ENCODE measurements at places on chromosomes 12 and 14.
A peak's percentile ranks its signal among the peaks of the same experiment; 100 is the strongest.

DNA sequence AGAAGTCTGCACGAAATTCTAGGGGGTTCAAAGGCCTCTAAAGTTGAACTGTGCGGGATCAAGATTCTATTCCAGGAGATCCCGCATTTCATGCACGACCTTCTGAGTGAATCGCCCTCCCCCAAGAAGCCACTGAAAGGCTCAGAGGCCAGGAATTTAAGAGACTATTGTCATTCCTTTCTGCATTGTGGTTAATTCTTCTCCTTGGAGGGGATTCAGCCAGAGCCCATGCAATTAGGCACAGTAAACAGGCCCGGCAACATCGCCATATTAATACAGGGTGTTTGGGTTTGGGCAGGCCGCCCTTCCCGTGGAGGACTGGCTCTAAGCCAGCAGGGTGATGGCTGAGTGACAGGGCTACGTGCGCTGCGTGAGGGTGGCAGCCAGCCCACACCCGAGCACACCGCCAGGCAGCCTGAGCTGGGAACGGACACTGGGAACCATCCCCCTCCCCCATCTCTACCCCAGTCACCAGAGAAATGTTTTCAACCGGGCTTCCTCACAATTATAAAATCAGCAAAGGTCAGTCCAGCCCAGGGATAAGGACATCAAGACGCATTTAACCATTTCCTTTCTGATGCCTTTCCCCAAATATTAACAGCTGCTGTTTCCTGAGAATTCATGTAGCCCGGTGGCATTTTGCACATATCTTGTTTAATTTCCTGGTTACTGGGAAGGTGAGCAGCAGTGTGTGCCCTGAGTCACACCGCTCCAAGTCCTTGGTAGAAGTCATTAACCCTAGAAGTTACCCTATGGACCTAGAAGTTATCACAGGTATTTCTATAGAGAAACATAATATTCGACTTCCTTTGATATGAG lies 12.5 kb downstream of the EGLN3 start:
- no peak for DNase-seq

DNA sequence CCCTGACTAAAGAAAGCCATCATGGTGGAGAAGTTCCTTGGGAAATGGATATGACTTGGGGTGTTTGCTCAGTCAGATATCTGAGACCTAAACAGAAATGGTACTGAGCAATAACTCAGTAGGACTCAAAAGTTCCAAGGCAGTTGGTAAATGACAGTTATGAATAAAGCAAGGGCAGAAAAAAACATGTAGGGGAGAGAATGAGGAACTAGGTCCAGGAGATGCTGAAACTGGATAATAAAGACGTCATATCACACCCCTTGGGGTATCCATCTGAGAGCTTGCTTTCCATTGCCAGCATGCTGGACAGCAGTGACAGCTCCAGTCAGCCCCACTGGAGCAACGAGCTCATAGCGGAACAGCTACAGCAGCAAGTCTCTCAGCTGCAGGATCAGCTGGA lies 37.5 kb downstream of the RPGRIP1 start:
- peak; percentile 36 for DNase-seq

- no peak for DNase-seq
These were observed 15.5 kb downstream of the PLEKHA5 start for GRCh38 chr12:19144985-19145384.

- DNase-seq = no peak
These were observed 54.3 kb upstream of the LRTM2 start for GRCh38 chr12:1766110-1766509.

GRCh38 chr12:128970941-128971340 lies 117.7 kb downstream of the GLT1D1 start:
- DNase-seq = no peak

GRCh38 chr14:77053046-77053841 lies 24.7 kb upstream of the IRF2BPL start:
- peak; percentile 85 for DNase-seq

GRCh38 chr14:21192447-21192822 lies 36.6 kb upstream of the OR5AU1 start:
- DNase-seq = no peak

- no peak for DNase-seq
These were observed 1.5 kb downstream of the SIX6 start for GRCh38 chr14:60510254-60510950.

DNA sequence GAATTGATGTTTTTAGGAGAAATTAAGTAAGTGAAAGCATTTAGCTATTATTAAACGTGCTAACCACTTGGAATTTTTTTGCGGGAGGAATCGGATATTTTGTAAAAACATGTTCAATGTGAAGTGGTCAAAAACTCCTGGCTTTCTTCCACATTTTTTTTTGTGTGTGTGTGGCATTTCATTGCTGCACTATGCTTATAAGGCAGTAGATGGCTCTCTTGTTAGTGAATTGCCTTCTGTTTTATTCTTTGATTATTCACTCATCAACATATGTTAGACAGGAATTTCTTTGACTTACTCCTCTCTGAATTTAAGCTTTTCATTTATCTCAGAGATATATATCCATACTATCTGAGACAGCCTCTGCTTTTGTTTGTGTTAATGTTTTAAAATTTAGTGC lies 71.3 kb downstream of the DERA start:
- DNase-seq = no peak

DNA sequence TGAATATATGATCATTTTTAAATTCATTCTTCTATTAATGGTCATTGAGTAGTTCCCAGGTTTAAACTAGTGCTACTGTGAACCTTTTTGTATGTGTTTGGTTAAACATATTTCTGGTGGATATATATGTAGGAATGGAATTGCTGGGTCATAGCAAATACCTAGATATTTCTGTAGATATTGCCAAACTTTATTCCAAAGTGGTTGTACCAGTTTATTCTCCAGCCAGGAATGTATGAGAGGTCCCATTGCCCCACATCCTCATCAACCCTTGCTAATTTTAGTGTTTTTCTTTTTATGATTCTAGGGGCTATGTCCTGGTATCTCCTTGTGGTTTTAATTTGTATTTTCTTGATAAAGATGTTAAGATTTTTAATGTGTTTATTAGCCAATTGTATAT lies 3.1 kb downstream of the VEZT start:
- no peak for DNase-seq

DNA sequence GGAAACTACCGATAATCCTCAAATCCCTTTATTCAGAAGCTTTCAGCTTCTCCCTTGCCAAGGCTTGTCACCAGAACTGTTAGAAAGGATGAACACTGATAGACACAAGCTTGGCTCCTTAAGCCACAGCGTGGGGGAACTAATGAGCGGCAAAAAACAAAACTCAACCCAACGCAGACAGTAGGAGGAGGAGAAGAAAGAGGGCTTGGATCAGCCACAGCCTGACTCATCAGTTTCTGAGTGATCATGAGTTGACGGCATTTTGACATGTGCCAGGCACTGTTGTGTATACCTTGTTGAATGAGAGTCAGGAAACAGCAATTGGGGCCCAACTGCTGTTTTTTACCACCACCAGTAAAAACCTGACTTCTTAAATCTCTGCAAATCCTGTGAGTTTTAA lies 23.7 kb downstream of the PLXNC1 start:
- DNase-seq = no peak

GRCh38 chr14:104318558-104319490 lies 180.4 kb downstream of the KIF26A start:
- no peak for DNase-seq
